AG04449 (cell line): ENCODE measurements at places on chromosomes 1 and 21.

- DNase-seq = peak; percentile 31
Observed at GRCh38 chr1:22018583-22019559, 17.4 kb downstream of the CELA3A start.

DNA sequence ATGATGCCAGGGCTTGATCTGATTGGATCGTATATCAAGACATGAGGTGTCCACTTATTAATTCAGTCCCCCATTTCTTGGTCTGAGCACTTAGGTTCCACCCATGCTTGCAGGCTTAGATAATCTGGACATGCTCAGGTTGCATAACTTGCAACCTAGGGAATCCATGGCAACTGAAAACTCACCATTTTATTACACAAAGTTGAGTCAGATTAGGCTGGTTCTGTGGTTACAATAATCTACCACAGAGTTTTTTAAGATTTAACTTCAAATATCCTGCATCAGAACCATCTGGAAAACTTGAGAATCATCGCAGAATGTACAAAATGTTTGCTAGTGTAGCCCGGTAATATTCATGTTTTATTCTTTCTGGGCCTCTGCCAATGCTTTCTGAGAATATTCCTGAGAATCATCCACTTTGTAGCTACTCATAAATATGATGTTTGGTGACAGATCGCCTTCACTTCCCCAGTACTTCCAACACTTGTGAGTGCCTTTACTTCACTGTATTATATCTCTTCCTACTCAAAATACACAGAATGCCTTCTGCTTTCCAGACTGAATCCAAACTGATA, 707.2 kb upstream of the ADAMTS5 start:
- peak; percentile 76 for DNase-seq

GRCh38 chr21:41381731-41382130, 19.9 kb downstream of the MX2 start:
- DNase-seq = no peak

DNA sequence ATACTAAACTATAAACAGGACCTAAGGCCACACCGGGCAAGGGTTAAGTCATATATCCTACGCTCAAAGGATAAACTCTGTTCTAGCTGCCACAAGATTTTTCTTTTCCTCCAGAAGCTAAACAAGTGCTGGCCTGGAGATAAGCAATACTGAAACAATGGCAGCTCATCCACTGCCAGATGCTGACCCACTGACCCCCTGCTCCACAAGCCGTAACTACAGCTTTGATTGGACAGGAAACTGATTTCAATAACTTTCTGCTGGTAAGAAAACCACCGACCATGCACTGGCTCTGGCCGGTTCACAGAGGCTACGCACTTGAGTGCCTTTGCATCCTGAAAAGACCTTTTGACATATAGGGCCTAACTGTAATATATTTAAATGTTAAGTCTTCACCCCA, 51.3 kb upstream of the PLA2G2C start:
- no peak for DNase-seq

- no peak for DNase-seq
Observed at GRCh38 chr1:67280696-67281095, 27.0 kb upstream of the IL12RB2 start.

DNA sequence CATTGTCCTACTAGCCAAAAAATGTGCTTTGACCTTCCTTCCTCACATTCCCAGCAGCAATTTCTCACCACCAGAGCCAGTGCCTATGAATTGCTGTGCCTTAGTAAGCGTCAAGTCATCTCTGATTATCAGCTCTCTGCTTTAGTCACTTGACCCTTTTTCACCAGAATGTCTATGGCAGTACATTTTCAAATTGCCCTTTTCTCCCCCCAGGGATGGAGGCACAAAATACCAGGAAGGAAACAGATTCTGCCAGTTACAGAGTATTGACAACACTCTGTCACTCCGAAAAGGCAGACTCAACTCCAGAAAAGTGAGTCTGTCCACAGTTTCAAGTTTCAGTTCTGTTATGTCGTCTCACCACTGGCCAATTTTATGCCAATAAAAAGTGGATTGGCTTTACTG, 167.4 kb downstream of the TNFSF18 start:
- no peak for DNase-seq

DNA sequence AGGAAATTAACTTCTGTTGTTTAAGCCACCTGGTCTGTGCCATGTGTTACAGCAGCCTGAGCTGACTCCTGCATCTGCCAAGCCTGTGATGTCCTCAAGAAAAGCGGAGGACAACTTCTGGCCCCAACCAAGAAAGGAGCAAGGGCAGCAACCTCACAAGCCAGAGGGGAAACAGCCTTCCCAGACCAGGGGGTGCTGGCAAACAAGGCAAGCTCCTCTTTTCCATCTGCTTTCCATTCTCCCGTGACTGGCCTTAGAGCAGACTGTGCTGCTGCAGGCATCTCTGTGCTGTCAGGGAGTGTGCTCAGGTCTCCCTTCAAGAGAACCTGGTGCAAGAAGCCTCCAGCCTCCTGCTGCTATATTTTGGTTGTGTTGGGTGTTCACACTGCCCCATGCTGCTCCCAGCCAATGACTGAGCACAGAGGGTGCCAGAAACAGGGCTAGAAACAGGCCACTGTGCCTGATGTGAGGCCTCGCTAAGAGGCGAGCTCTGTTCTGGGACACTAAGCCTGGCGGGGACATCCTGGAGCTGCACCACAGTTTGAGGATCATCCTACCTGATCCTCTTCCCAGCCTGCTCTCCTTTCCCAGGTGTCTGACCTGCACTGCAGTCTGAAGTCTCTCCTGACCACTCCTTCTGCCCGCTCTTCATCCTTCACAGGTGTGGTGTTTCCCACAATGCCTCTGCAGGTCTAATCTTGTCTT, 27.5 kb upstream of the SLAMF9 start:
- no peak for DNase-seq

DNA sequence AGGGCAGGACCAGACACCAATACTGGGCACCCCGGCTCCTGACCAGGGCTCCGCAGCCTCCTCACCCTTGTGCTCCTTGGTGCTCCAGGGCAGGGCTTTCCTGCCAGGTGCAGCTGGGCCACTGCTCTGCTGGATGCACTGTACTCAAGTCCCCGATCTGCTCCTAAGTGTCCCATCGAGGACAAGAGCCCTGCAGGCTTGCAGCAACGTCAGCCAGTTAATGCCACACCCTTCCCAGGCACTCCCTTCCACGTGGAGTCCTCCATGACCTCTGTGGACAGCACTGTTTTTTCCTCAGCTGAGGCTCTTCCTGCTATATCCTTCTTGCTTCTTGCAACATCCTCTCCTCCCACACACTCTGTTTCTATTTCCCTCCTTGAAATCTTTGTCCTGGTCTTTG, 94.0 kb upstream of the NGF start:
- no peak for DNase-seq

- DNase-seq = no peak
Observed at GRCh38 chr21:45861156-45861870, 120.3 kb upstream of the COL6A1 start.

DNA sequence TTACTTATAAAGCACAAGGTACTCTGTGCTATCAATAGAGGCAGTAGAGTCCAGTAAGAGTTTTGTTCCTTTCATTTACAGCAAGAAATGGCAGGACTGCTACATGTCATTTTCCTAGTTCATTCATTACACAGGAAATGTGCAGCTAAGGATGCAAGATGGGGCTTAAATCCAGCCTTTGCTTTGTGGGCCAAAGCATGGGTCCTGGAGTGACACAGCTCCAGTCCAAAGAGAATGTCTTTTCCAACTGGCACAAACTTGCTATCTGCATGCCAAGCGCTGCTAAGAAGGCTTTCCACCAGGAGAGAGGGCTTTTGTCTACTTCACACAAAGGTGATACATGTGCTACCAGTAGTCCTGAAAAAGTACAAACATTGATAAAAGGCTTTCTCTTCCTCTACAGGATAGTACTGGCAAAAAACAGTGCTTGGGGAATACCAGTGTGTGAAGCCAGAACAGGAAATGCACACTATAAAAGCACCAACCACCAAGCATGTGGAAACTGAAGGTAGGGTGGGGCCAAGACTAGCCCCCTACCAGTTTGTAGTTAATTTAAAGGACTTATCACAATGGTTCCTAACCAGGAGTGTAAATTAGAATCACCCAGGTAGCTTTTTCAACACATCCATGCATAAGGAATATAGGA, 68.7 kb downstream of the ARID4B start:
- no peak for DNase-seq

DNA sequence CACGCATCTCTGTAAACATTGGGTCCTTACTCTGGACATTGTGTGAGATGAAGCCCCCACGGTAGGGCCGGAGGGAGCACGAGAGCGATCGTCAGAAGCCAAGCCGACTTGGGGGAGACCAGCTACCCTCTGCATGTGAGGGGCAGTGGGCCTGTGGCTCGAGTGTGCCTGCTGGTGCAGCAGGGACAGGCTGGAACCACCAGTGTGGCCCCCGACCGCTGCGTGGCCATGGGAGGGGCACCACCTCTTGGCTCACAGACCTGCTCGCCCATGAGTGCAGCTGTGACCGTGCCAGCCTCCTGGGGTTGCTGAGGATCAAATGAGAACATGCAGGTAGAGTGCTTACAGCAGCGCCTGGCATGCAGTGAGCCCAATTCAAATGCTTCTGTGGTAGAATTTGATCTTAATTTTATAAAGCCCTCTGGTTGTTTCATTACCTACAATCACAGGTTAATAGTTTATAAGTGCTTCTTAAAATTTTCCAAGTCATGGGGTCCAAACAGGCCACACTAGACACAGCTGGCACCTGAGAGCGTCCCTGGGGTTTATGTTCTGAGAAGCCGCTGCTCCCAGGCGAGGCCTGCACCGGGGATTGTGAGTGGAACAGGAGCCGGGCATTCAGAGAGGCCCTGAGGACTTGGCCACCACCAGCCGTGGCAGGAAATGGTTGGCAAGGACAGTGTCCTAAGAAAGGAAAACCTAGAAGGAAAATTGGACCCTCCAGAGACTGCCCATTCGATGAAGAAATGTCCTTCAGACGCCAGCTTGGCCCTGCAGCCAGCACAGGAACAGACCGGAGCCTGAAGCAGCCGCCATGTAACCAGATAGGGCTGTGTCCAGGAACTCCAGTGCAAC, 22.6 kb upstream of the ADARB1 start:
- DNase-seq = no peak

DNA sequence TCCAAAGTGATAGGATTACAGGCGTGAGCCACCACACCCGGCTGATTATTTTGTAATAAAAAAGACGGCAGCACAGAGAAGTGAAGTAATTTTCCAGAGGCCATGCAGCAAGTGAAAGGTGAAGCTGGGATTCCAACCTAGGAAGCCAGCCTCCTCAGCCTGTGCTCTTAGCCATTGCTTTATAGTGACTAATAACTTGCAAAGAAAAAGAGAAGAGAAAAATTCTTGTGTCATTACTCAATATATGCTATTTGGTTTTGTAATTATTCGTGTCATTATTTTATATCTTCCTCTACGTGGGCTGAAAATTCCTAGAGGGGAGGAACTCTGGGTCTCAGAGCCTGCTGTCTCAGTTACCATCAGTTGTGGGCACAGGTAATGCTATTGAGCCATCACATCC, 1.6 kb upstream of the IER5 start:
- DNase-seq = no peak

- DNase-seq = no peak
Observed at GRCh38 chr1:246674049-246674448, 50.2 kb upstream of the SCCPDH start.

DNA sequence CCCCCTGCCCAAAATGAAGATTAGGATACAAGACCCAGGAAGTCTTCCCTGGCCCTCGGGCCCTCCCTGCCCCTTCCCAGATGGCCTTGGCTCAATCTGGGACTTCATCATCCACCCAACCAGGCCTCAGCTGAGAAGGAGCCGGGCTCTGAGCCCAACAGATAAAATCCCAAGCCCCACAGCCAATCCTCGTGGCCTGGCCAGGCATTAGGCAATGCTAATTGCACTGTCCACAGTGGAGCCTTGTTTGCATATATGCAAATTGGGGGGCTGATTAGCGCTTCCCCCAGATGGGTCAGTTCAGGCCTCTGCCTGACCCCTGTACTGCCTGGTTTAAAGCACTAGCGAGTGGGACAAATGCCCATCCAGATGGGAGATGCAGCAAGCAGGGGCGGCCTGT, 34.9 kb downstream of the IGSF21 start:
- DNase-seq = no peak

DNA sequence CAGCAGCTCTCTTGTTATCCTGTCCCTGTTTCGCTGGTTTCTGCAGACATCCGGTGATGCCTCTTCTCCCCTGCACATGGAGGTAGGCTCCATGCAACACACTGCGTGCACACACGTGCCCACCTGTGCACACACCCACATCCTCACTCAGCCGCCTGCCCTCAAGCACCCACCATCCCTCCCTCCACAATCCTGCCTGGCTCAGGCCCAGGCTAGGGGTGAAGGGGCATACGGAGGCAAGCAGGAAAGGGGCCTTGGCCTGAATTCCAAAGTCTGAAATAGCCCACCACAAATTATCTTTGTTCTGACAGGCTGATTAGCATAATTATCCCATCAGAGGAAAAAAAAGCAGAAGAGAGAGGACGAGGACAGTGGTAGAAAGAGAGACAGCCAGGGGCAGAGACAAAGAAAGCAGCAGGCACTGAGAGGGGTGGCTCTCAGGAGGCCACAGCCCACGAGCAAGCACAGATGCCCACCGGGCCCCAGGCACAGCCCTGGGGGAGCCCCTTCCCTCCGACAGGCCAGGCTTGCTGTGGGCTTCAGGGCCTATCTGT, 73.2 kb downstream of the GRIK3 start:
- DNase-seq = no peak

DNA sequence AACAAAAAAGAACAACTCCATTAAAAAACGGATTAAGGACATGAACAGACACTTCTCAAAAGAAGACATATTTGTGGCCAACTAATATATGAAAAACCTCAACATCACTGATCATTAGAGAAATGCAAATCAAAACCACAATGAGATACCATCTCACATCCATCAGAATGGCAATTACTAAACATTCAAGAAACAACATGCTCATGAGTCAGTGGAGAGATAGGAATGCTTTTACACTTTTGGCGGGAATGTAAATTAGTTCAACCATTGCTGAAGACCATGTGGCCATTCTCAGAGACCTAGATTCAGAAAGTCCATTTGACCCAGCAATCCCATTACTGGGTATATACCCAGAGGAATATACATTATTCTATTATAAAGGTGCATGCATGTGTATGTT, 1442.6 kb upstream of the B3GALT2 start:
- DNase-seq = no peak

DNA sequence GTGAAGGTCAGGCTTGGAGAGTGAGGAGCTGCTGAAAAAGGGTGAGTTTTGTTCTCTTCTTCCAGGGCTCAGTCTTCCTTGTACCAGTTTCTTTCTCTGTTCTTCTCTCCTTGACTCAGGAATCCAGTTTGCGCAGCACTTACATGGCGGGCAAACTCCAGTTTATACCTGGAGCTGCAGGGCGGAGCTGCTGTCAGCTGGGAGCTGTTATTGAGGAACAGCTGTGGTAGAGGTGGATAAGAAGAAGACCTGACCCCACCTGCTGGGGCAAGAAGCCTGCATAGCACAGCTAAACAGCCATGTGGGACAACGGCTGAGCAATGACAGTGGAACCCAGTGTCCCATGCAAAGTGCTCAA, 46.2 kb downstream of the GALNT2 start:
- no peak for DNase-seq

- DNase-seq = no peak
Observed at GRCh38 chr1:158076441-158076840, 83.0 kb downstream of the KIRREL1 start.

- DNase-seq = no peak
Observed at GRCh38 chr1:111513410-111514020, 10.1 kb upstream of the ADORA3 start.
